Liver (tissue), 10 donors: ENCODE measurements at places on chromosomes 5 and 9. TPM values are rescaled to one million over a fixed set of nuclear protein-coding genes. Genes with fewer than 3 reads are reported as not detected.

DNA sequence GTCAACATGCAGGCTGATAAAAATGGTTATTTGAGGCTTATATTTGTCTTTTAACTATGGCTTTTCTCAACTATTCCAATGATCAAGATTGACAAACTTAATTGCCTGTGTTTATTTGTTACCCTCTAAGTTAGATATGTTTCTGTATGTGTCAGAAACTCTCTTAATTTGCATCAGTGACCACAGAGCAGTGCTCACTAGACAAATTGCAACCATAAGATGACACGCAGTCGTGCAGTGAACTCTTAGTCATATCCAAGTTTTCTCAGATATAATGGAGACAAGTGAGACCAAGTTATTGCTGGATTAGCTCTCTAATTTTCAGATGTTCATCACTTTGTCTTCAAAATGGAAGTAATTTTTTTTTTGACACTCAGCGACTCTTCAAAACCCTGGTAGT is 342.2 kb upstream of the RFX3 start:
- no peak overlapping the region for H3K4me3 ChIP-seq
- no peaks in the 10 kb centered on the region for H3K4me1 ChIP-seq
- no peaks in the 10 kb centered on the region for H3K36me3 ChIP-seq

CAVIN4 gene
- 0.05 TPM for total RNA-seq

CCL27 gene
- total RNA-seq: not detected

GRCh38 chr5:21807953-21808352 is 1045.2 kb downstream of the CDH12 start:
- no peak overlapping the region for H3K4me3 ChIP-seq
- H3K27ac ChIP-seq: no peak overlapping the region
- DNase-seq: no peak
- no peaks in the 10 kb centered on the region for H3K36me3 ChIP-seq

- no peak overlapping the region for H3K27ac ChIP-seq
- H3K4me1 ChIP-seq: no peaks in the 10 kb centered on the region
- H3K27me3 ChIP-seq: no peaks in the 10 kb centered on the region
- no peak for DNase-seq
Measured at GRCh38 chr5:124841829-124842712, 95.6 kb upstream of the ZNF608 start.

ADCY2 gene
- not detected for total RNA-seq

ADAMTSL1 gene
- total RNA-seq: 3.4 TPM

DNA sequence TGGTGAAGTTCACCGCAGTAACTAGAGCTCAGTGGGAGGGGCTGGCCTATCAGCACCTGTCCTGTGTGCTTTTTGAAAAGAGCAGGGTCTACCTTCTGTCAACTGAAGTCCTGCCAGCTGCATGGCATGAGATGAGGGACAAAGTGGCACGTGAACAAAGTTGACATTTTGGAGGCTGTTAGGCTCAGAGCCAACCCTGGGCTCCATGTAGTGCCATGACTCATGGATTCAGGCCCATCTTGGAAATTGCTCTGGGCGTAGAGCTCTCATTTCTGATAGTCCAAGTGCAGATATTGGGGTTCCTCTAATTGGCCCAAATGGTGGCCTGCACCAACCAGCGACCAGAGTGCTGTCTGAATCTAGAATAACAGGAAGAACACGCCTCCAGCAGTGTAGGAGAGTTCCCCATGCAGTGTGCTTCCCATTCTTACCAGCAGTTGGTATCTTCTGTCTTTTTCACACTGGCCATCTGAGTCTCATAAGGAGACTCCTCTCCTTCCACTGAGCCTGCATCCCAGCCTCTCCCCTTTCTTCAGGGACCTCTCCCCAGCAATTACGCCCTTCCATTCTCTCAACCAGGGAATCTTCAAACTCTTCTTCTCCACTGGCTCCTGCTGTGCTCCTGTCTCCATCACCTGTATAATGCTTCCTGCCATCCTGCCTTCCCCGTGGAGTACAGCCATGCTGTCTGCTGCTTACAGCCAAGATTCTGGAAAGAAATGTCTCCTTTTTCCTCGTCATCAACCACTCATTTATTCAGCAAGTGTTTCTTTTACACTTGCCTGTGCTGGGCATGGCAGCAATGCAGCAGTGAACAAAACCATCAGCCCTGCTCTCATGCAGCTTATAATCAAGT is 30.4 kb downstream of the IRF1 start:
- H3K4me3 ChIP-seq: no peak overlapping the region
- H3K4me1 ChIP-seq: peaks cover 85% of the 10 kb centered on the region
- no peaks in the 10 kb centered on the region for H3K27me3 ChIP-seq
- no peak for DNase-seq
- H3K36me3 ChIP-seq: no peaks in the 10 kb centered on the region

- DNase-seq: no peak
- no peaks in the 10 kb centered on the region for H3K27me3 ChIP-seq
- no peak overlapping the region for H3K4me3 ChIP-seq
- H3K4me1 ChIP-seq: no peaks in the 10 kb centered on the region
Measured at GRCh38 chr9:14650596-14650995, 42.6 kb downstream of the ZDHHC21 start.

SPINK7 gene
- not detected for total RNA-seq

PCDHGA7 gene
- total RNA-seq: 0.67 TPM

DNA sequence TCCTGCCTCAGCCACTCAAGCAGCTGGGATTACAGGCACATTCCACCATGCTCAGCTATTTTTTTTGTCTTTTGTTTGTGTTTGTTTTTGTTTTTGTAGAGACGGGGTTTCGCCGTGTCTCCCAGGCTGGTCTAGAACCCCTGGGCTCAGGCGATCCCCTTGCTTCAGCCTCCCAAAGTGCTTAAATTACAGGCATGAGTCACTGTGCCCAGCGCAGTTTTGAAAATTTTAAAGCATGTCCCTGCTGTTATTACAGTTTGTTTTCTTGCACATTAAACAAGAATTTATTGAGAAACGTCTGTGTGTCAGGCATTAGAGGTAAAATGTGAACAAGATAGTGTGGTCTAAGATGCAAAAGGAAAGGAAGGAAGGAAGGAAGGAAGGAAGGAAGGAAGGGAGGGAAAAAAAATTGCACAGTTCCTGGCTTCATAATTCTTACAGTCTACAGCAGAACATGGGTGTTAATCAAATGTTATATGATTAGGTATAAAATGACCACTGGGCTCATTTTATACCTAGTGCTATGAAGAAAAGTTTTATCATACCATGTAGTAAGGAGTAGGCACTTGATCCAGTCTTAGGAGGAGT is 205.4 kb downstream of the SNX18 start:
- no peaks in the 10 kb centered on the region for H3K27me3 ChIP-seq
- H3K4me1 ChIP-seq: no peaks in the 10 kb centered on the region
- no peaks in the 10 kb centered on the region for H3K36me3 ChIP-seq
- H3K4me3 ChIP-seq: no peak overlapping the region
- no peak overlapping the region for H3K27ac ChIP-seq
- DNase-seq: no peak

DNA sequence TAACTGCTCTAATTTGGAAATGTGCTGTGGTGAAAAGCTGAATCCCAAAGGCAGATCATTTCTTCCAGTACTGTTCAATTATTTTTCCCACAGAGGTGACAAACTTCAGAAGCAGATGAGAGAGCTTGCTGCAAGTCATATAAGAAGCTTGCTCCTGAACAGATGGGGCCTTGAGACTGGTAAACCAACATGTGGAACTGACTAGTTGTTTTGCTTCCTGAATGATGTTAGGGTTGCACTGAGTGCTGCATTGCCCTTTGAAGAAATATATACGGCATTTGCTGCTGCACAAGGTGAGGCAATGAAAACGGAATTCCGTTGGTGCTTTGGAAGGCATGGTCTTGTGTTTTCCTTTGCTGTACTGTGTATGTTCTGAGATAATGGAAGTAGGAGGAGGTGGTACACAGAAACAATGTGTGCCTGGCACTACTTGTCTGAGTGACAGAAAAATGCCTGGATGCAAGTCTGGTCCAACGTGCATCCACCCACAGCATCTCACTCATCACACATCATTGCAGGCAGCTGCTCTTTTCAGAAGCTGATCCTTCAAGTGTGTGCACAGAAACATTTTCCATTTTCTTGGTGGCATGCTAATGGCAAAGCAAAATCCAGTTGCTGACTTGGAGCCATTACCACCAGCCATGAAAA is 76.9 kb downstream of the ANKH start:
- H3K4me3 ChIP-seq: no peak overlapping the region
- DNase-seq: no peak
- H3K36me3 ChIP-seq: peaks cover 2% of the 10 kb centered on the region
- H3K27me3 ChIP-seq: no peaks in the 10 kb centered on the region
- H3K27ac ChIP-seq: no peak overlapping the region

NR2F1-AS1 gene
- total RNA-seq: 2.3 TPM

DNA sequence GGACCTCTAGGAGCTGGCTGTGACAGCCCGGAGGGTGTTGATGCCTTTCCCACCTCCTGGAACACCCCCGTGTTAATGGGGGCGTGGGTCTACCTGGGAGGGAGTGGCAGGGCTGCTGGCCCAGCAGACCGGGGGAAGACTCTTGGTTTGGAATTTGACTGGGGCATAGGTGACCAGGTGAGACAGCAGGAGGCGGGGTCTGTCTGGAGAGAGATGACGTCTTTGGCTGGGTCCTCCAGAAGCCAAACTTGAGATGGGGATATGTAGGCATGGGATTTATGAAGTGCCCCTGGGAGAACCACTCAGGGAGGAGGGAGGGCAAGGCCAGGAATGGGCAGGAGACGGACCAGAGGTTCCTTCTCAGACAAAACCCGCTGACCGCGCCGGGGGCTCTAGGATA is 42.6 kb downstream of the NEK6 start:
- H3K27ac ChIP-seq: no peak overlapping the region
- H3K27me3 ChIP-seq: no peaks in the 10 kb centered on the region
- H3K4me3 ChIP-seq: no peak overlapping the region

DNA sequence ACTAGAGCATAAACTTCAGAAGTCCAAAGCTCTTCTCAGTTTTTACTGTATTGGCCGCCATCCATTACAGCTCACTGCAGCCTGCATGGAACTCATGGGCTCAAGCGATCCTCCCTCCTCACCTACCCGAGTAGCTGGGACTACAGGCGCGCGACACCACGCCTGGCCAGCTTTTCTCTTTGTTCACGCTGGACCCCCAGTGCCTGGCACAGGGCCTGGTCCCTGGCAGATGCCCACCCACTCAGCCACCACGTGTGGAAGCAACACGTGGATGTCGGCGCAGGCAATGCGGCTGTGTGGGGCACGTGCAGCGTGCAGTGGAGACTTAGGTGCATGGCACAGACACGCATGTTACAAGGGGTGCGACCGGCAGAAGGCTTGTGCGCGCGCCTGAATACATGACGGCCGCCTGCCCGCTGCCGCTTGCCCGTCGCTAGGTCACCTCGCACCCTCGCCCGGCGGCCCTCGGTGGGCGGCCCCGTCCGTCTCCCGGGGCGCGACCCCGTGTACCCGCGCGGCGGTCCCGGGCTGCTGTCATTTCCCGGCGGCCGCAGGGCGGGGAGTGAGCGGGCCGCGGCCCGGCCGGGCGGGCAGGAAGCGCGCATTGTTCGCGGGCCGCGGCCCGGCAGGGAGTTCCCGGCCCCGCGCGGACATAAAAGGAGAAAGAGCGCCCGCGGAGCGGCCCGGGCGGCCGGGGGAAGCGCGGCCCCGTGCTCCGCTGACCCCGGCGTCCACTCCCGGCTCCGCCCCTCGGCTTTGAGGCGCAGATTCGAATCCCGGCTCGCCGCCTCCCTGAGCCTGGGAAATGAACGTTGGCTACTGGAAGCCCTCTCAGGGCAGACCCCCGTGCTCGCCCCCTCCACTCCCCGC is 24.1 kb upstream of the PTGS1 start:
- peaks cover 3% of the 10 kb centered on the region for H3K4me1 ChIP-seq
- peak; percentile 54 for DNase-seq
- no peaks in the 10 kb centered on the region for H3K36me3 ChIP-seq
- peak overlapping the region; percentile 61 for H3K4me3 ChIP-seq
- no peaks in the 10 kb centered on the region for H3K27me3 ChIP-seq
- H3K27ac ChIP-seq: no peak overlapping the region

- no peaks in the 10 kb centered on the region for H3K4me1 ChIP-seq
- H3K4me3 ChIP-seq: no peak overlapping the region
- no peak for DNase-seq
- H3K36me3 ChIP-seq: no peaks in the 10 kb centered on the region
Measured at GRCh38 chr5:139210585-139210984, 12.4 kb upstream of the SIL1 start.

DNA sequence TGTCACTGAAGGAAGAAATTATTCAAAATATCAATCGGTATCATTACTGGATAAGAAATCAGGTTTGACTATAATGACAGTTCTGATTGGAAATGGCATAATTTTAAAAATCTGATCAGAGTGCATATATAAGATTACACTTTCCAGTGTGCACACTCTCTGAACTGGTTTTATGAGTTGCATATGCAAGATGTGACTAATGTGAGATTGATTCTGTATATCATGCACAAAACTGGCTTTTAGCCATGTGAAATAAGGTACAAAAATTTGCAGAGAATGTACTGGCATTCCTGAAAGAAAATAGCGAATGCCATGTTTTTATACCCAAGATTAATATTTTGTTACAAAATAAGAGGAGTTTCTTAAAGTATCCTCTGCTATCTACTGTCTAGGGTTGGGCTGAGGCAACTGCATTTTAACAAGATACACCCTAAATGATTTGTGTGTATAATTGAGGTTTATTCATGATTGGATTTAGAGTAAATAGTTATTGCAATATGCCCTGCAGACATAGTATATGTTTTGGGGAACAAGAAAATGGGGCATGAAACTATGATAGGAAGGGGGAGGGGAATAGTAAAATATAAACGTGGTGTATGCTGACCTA is 70.7 kb downstream of the LNPEP start:
- no peaks in the 10 kb centered on the region for H3K4me1 ChIP-seq
- DNase-seq: no peak
- peaks cover 7% of the 10 kb centered on the region for H3K36me3 ChIP-seq

DNA sequence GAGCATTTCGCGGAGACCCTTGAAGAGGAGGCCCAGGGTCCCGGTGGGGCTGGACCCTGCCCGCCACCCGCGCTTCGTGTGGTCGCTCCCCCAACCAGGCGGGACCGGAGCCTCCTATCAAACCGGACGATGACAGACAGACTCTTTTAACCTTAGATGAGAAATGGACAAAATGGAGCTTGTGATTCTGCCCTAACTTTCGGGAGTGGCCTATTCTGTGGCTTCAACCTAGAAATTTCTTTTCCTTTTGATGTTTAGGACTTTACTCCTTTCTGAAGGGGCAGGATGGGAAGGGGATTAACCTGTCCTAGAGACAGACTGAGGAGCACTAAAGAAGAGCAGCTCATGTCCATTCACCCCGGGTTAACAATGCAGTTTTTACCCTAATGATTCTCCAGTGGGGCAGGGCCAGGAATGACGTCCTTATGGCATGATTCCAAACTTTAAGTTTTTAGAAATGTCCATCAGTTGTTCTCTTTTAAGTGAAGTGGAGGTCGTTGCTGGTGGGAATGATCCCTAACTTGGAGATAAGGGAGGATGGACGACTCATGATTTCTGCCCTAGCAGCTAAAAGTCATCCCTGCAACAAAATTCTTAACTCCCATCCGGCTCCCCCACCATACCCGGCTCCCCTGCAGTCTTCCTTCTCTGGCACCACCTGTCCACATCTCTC is 1.0 kb downstream of the NIPSNAP3A start:
- DNase-seq: no peak
- H3K4me3 ChIP-seq: peak overlapping the region; percentile 69
- peaks cover 33% of the 10 kb centered on the region for H3K4me1 ChIP-seq
- H3K27me3 ChIP-seq: no peaks in the 10 kb centered on the region
